ENCODE measurements at places on chromosomes 3 and 15.
A peak's percentile ranks its signal among the peaks of the same experiment; 100 is the strongest.

- no peak for DNase-seq
Measured at GRCh38 chr3:146577662-146578061, 27.5 kb downstream of the PLSCR5 start.

DNA sequence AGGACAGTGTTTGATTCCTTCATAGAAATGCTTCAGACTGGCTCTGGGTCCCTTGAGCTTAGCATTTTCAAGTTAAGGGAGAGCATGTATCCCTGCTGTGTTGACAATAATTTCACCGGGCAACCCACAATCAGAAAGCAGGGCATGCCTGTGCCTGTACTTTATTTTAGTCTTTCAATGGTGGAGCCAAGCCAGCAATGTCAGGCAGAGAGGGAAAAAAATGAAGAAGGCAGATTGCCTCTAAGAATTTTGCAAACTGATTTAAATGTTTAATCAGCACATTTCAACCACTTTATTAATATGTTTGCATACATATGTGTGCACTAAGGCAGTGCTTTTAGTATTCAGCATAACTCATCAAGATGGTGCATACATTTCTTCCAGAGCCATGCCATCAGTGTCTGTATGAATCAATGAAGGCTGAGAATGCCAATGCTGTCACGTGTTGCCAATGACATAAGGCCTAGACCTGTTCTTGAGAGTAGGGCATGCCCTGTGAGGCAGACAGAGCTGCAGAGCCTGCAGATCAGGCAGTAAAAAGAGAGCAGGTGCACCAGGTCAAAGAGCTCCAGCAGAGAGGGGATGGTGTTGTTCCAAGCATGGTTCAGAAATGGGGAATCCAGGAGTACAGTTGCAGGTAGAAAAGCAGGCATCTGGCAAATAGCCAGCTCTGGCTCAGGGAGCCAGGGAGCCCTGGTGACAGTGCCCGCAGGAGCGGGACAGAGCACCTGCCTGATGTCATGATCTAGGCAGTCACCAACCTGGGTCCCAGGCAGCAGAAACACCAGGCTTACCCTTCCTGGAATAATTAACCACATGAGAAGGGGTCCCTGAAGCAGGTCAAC lies 508.5 kb downstream of the GABRG3 start:
- DNase-seq: no peak

GRCh38 chr15:31390777-31391486 lies 64.3 kb downstream of the KLF13 start:
- DNase-seq: no peak

GRCh38 chr15:96115642-96116041 lies 214.9 kb upstream of the NR2F2 start:
- DNase-seq: no peak

DNA sequence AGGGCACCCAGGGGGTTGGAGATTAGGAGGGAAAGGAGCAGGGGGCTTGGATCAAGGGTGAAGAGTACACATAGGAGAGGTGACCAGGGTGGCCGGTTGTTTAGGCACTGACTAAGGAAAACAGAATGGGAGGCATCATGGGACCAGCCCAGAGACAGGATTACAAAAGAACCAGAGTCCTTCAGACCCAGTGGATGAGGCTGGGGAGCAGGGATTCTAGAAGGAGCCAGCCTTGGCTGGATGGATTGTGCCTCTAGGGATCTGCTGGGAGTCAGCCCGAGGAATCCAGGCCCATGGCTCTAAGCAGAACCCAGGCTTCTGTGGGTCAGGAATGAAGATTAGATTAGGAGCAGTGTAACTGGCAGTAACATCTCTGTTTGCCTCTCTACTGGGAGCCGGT lies 98.6 kb downstream of the ARNT2 start:
- peak; percentile 55 for DNase-seq

- DNase-seq: no peak
Measured at GRCh38 chr3:16596352-16597032, 8.7 kb downstream of the DAZL start.

- DNase-seq: no peak
Measured at GRCh38 chr3:196936288-196936687, 6.0 kb downstream of the NCBP2 start.

DNA sequence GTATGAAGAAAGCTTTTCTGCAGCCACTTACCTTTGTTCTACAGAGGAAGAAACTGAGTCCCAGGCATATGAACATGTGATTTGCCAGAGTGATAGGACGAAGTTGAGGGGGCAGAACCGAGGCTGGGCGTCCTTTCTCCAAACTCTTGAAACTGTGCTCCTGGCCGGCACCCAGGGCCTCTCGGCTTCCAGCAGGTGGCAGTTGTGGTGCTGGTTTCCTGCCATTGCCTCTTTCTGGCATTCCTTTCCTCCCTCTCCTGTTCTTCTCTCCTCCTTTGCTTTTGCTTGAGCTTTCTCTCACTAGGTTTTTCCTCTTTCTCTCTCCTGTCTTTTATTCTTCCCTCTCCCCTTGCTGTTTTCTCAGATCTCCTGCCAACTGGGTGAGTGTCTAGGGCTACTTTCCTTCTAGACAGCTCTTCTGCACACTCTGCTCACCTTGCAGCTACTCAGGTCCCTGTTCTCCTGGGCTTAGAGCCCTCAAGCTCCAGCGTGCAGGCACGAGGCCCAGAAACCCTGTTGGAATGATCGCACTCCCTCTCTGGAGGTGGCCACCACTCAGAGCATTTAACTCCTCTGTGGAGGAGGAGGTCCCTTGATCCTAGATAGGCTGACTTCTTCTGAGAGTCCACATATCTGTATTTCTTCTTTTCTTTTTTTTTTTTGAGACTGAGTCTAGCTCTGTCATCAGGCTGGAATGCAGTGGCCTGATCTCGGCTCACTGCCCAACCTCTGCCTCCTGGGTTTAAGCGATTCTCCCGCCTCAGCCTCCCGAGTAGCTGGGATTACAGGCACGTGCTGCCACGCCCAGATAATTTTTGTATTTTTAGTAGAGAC lies 26.2 kb downstream of the TRAK1 start:
- peak; percentile 69 for DNase-seq

GRCh38 chr15:95843241-95843910 lies 487.1 kb upstream of the NR2F2 start:
- DNase-seq: peak; percentile 39

GRCh38 chr3:184334470-184335158 lies 2.8 kb upstream of the FAM131A start:
- DNase-seq: peak; percentile 35

GRCh38 chr3:40181182-40181581 lies 128.3 kb upstream of the EIF1B start:
- no peak for DNase-seq

GRCh38 chr3:111428301-111428700 lies 113.7 kb upstream of the CD96 start:
- no peak for DNase-seq

GRCh38 chr3:106746286-106746685 lies 631.0 kb upstream of the CCDC54 start:
- no peak for DNase-seq

GRCh38 chr3:134609821-134610431 lies 40.9 kb downstream of the KY start:
- no peak for DNase-seq

DNA sequence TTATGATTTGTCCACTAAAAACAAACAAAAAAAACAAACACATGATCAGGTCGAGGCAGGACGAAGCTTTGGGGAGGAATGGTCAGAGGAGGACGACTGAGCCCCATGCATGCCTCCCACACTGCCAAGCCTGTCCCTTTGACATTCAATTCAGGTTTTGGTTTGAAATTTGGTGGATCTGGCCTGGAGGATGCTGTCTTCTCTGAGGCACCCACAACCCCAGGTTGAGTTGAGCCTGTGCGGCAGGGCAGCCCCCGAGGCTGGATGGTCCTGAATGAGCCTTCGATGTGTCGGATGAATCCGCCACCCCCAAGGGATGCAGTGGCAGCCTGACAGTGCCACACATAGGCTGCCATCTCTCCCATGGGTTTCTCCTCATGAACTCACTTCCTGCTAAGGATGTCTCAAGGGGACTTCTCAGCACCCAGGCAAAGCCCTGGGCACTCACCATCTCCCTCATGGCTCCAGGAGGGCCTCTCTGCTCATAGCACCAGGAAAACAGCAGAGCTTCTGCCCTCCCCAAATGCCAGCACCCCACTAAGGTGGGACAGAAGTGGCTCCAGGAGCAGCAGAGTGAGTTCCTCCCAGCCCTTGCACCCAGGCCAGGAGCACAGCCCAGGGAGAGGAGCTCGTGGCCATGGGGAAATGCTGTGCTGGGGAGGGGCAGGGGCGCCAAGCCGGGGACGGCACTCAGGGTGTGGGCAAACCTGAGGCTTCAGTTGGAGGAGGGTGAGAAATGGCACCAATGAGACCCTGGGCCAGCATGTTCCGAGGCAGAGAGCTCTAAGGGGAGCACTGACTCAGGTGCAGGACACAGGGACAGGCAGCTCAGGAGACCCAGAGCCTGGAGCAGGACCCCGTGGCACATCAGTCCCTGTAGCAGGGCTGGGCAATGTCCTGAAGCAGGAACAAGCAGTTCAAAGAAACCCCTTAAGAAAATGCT lies 18.5 kb downstream of the PRR23E start:
- DNase-seq: no peak

DNA sequence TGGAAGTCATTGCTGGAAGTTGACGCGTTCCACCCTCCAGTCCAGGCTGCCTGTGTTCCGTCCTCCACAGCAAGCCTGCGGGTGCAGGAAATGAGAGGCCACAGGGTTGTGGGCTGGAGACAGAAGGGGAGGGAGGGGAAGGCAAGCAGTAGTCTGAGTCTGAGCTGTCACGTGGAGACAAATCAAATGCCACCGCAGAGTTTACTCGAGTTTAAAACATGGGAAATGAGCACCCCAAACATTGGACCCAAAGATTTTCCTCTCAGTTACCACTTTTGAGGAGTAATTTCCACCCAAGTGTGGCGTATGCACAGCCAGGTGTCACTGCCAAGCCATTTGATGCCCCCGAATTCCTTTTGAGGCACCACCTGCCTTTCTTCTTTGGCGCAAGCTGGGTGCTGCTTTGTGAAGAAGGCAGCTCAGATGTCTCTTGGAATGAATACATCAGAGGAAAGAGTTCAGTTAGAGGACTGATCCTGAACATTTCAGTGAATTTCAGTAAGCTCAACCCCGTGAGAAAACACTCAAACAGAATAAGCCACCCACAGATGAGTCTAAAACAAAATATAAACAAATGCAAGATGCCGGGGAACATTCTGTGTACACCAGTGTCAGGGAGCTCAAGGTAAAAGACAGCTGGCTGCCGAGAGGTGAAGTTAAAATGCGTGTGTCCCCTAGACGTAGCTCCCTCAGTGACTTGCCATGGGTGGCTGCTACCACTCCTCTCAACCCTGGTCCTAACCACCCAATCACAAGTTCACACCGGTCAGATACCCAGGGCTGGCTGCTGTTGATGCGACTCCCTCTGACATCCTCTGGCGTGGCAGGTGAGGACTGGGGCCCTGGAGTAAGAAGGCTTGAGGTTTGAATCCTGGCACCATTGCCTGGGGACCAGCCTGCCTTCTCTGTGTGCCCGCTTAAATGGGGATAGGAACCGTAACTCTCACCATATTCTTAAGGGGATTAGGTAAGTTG lies 203.8 kb downstream of the UACA start:
- peak; percentile 48 for DNase-seq

DNA sequence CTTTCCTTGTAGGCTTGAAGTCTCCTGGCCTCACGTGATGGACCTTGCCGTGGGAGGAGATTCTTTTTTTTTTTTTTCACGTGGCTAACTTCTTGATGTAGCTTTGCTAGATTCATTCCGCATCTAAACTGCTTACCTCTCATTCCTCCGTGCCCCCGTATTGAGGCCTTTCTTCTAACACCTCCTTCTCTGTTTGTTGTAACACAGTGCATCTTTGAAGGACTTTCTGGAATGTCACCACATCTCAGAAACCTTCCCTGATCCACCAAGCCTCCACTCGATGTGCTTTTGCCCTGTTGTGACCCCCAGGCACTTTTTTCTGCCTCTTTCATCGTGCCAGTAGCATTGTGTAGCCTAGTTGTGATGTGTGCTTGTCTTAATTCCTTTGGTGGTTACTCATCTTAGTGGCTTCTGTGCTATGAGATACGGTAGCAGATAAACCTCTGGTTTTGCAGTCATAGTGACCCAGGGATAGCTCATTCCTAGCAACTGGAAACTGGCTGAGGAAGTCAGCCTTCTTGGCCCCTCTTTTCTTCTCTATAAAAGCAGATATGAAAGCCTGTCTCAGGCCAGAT lies 1.6 kb upstream of the BNC1 start:
- no peak for DNase-seq

- no peak for DNase-seq
Measured at GRCh38 chr3:110384601-110385000, 687.0 kb upstream of the NECTIN3 start.

- no peak for DNase-seq
Measured at GRCh38 chr3:187612656-187613055, 57.5 kb downstream of the SST start.

GRCh38 chr15:80325206-80325605 lies 73.2 kb upstream of the CTXND1 start:
- no peak for DNase-seq

DNA sequence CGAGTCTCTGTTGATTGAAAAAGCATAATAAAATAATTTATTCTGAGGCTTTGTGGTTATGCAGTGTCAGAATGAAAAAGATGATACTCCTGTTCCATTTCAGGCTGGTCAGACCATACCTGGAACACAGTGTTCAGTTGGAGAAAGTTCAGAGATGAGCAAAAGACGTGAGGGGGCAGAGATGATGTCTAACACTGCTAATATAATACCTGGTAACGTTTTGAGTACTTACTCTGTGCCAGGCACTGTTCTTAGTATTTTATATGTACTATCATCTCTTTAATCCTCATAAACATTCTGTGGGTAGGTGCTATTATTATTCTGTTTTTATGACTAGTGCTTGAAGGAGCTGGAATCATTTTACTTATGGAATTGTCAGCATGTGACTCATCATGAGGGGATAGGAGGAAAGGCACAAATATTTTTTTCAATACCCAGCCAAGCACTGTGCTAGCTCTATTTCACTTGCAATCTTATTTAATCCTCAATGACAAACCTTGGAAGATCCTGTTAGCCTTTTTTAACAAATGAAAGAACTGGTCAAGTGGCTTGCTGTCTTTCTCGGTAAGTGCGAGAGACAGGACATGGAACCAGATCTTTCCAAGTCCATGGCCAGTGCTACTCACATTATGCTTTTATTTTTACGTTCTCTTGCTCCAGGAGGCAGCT lies 31.8 kb downstream of the IQGAP1 start:
- DNase-seq: no peak

GRCh38 chr3:32903953-32904352 lies 47.5 kb upstream of the CCR4 start:
- DNase-seq: no peak

- peak; percentile 56 for DNase-seq
Measured at GRCh38 chr15:90871716-90872485, 3.5 kb downstream of the FURIN start.

DNA sequence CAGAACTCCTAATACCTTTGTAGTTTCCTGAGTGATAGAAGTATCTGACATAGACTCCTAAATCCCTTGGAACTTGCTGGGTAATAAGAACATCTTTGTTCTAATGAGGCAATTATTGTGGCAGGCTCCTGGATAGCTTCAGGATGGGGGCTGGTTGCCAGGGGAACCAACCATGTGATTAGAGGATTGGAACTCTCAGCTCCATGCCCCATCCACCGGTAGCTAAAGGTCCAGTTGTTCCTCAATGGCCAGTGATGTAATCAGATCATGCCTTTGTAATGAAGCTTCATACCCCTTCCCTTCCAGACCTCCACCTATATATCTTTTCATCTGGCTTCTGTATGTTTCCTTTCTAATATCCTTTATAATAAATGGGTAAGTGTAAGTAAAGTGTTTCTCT lies 221.2 kb upstream of the ALCAM start:
- DNase-seq: no peak

- no peak for DNase-seq
Measured at GRCh38 chr15:70493376-70493775, 270.0 kb downstream of the UACA start.
